ENCODE measurements at places on chromosomes 1 and 21.

DNA sequence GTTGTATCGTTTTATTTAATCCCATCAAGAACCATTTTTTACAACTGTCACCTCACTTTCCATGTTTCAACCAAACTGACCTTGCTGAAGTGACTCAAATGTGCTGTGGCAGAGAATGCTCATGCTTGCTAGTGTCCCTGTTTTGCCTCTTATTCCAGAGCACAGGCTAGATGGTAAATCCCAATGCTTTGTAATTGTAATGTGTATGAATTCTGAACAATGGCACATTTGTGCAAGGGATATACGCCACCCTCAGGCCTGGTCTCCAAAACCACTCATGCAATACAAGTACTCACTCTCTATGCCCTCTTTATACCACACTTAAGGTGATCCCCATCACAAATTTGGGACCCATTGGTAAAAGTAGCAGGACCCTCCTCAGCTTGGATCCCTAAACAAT is 313.6 kb downstream of the HHIPL2 start:
- no peak for DNase-seq

GRCh38 chr1:15355968-15356625 is 53.6 kb upstream of the EFHD2 start:
- no peak for DNase-seq

- DNase-seq = no peak
Observed at GRCh38 chr1:234725177-234726132, 115.5 kb upstream of the IRF2BP2 start.

- no peak for DNase-seq
Observed at GRCh38 chr1:234515411-234515810, 36.4 kb upstream of the TARBP1 start.

DNA sequence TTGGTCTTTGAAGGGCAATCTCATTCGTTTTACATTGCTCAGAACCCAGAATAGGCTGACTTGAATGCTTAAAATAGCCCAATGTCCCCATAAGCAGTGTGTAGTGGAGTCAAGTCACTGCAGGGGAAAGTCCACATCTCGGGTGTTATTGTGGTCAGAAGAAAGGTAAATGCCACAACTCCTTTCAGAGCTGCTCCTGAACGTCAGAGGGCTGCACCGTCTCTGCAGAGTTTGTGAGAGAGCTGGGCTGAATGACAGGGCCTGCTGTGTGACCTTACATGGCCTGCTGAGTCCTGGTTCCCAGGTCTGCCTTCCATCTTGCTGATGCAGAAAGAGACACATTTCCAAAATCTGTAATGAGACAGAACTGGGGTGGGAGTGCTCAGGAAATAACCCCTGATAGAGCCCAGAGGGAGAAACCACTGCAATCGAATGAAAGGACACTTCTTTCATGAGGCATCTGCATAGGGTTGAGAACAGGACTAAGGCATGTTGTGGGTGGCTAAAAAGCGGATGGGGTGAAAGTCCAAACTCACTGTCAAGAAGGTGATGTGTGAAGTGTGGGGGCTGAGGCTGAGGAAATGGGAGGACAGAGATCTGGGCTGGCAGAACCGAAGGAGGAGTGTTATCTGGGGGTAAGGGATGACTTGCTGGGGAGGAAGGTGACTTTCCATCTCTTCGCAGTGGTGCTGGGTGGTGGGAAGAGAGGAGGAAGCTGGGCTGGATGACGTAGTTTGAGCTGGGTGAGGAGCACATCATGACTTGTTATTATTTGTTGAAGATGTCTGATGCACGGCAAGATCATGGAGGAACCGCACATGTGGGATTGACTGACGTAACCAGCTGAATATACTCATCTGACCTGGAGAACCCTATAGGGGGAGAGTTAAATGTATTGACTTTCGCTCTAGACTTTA is 33.7 kb downstream of the XCL2 start:
- no peak for DNase-seq

GRCh38 chr1:90959352-90960206 is 62.3 kb downstream of the ZNF644 start:
- DNase-seq = no peak

GRCh38 chr1:119330466-119331189 is 38.0 kb upstream of the HAO2 start:
- DNase-seq = no peak

- DNase-seq = no peak
Observed at GRCh38 chr1:168623003-168623828, 46.8 kb downstream of the XCL1 start.

GRCh38 chr1:209877087-209877764 is 49.5 kb downstream of the UTP25 start:
- DNase-seq = no peak

DNA sequence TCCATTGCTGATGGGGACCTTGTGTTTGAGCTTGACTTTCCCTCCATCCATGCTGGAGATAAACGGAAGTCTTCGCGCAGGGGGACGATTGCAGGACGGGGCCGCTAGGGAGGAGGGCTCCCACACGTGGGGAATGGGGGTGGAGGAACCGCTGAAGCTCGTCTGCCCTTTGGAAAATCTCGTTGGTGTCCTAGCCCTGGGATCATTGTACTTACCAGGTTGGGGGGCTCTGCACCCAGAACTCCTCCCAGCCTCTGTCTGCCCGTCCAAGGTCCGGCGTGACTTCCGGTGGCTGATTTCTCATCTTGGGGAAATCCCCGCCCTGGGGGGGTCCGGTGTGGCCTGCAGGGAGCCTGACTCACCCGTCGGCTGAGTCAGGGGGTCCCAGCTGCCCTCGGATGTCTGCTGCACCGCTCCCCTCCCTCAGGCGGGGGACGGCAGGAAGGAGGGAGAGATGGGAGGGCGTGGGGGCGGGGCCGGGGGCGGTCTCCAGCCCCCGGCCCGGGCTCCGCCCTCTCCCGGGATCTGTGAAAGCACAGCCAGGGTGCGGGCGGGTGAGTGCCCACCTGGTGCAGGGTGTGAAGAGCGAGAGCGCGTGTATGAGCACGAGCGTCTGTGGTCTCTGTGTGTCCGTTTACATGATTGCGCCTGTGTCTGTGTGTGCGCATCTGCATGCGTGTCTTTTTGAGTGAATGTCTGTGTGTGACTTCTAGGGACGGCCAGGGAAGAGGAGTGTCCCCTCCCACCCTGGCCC is 35.8 kb downstream of the PIK3CD start:
- peak; percentile 41 for DNase-seq

- DNase-seq = no peak
Observed at GRCh38 chr1:209780268-209780667, 4.1 kb downstream of the C1orf74 start.

- DNase-seq = no peak
Observed at GRCh38 chr1:228344631-228345072, 62.0 kb downstream of the TRIM11 start.

DNA sequence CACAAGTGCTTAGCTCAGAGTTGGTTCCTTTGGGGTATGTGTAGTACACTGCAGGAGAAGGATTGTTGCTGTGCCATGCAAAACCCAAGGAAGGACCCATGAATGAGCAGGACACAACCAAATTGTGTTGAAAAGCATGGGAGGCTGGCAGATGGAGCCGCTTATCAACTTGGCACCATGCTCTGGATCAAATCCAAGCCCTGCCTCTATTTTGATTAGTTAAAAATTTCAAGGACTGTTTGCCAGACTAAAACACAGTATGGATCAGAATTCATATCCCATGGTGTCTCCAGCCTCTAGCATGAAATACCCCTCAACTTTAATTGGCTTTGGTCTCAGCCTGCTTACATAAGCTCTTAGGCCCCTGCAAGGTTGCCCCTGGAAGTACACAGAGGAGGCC is 27.8 kb downstream of the CCDC185 start:
- no peak for DNase-seq

DNA sequence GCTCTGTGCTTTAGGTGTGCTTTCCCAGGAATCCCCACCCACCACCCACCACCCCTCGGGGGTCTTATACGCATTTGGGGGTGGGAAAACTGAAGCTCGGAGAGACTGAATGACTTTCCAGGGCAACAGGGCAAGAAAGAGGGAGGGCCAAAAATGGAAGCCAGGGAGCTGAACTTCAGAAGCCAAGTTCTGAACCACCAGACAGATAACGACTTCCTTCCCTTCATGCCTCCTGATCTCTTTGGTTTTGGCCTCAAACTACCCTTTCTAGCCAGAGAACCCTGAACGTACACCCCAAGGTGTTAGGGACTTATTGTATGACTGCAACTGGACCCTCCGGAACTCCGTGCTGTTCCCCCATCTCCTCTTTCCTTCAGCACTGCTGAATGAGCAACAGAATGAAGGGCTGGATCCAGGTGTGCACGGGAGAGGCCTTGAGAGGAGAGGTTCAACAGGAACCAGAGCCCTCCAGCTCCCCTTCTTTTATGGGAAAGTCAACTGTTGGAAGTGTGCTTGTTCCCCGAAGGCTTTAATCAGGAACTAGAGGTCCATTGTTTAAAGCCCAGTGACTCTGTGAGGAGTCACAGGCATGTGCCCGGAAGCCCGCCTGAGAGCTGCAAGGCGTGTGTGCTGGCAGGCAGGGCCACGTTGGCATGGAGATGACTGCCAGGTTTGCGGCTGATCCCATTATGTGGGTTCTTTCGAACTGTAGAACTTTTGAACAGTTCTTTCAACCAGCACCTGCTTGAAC is 3.1 kb downstream of the BACE2 start:
- no peak for DNase-seq

- no peak for DNase-seq
Observed at GRCh38 chr1:95023399-95024043, 49.2 kb downstream of the ALG14 start.

GRCh38 chr1:160471253-160471652 is 51.8 kb downstream of the SLAMF6 start:
- no peak for DNase-seq

GRCh38 chr1:95115708-95116137 is 1.4 kb upstream of the TLCD4 start:
- no peak for DNase-seq

GRCh38 chr1:2232255-2232915 is 4.3 kb downstream of the SKI start:
- no peak for DNase-seq

- no peak for DNase-seq
Observed at GRCh38 chr1:187262731-187263130, 434.0 kb downstream of the PLA2G4A start.

- DNase-seq = no peak
Observed at GRCh38 chr1:67496329-67496728, 66.1 kb upstream of the SERBP1 start.

GRCh38 chr1:94468708-94469107 is 50.5 kb downstream of the ABCD3 start:
- DNase-seq = no peak

DNA sequence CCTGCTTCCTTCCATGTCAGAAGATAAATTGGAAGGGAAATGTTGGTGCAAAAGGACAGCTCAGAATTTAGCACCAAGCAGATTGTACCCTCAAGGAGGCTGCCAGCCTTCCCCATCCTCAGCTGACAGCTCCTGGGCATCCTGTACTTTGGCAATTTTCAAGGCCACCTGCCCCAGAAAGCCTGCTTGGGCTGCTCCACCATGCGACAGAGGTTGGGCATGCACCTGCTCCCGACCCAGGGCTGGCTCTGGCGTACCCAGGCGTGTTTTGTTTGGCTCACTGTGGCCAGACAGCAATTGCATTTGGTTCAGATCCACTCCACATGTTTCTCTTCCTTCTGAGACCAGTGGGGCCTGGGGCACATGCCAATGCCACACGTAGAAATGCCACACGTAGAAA is 547.8 kb downstream of the NPHP4 start:
- DNase-seq = no peak

DNA sequence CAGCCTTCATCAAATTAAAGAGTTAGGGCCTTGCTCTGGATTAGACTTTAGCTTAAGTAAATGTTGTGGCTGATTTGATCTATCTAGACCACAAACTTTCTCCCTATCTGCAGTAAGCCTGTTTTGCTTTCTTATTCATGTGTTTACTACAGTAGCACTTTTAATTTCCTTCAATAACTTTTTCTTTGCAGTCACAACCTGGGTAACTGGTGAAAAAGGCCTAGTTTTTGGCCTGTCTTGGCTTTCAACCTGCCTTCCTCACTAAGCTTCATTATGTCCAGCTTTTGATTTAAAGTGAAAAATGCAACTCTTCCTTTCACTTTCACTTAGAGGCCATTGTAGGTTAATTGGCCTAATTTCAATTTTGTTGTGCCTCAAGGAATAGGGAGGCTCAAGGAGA is 12.5 kb upstream of the LPGAT1 start:
- no peak for DNase-seq

DNA sequence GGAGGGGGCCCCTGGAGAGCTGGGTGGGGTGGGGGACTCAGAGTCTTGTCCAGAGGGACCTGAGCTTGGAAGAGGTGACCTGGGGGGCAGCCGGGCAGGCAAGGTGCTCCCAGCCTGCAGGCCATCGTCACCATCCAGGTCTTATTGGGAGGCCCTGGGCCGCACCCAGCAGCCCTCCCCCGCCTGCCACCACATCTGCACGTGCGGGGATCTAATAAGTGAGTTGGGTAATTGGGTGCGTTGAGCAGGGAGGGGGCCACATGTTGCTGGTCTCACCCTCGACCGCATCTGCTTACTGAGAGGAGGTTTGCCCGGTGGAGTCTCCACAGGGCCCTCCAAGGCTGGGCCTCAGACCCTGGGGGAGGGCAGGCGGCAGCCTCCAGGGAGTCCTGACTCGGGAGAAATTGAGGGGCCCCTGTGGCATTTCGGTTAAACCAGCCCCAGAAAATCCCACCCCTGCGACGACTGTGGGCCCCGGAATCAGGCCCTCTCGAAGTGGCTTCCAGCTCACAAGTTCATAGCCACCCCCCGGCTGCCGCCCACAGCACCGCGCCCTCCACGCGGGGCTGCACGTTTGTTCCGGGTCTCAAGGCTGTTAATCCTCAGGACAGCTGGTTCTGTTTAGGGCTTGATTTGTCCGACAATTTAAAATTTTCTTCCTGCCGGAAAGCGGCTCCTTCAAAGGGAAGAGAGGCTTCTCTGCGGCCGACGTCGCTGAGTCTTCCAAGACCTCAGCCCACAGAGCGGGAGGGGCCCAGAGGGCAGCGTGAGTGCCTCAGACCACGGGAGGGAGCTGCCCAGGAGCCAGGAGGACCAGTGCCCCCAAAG is 14.7 kb upstream of the COL6A2 start:
- DNase-seq = no peak

- DNase-seq = no peak
Observed at GRCh38 chr1:245054507-245055270, 100.1 kb upstream of the KIF26B start.

DNA sequence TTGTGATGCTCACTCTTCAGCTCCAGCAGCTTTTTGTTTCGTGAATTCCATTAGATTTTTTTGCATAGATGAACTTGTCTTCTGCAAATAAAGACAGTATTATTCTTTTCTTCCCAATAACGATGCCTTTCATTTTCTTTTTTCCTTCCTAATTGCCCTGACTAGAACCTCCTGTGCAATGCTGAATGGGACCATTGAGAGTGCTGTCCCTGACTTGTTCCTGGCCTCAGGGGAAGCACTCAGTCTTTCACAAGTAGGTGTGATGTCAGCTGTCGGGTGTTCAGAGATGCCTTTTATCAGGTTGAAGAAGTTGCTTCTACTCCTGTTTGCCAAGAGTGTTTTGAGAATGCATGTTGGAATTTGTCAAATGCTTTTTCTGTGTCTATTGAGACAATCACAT is 64.3 kb upstream of the ADARB1 start:
- no peak for DNase-seq

- DNase-seq = no peak
Observed at GRCh38 chr1:43994794-43995790, 3.7 kb downstream of the CCDC24 start.
